ENCODE measurements at places on chromosomes 4 and X.
A peak's percentile ranks its signal among the peaks of the same experiment; 100 is the strongest.

GRCh38 chr4:52195869-52196268 is 144.8 kb downstream of the SPATA18 start:
- no peak for DNase-seq

GRCh38 chrX:31024866-31025265 is 47.0 kb downstream of the FTHL17 start:
- DNase-seq: no peak

GRCh38 chrX:120485315-120485637 is 16.2 kb upstream of the LAMP2 start:
- no peak for DNase-seq

GRCh38 chr4:3017504-3017903 is 54.1 kb downstream of the GRK4 start:
- DNase-seq: no peak

- DNase-seq: no peak
These were observed 40.8 kb downstream of the RHOXF2B start for GRCh38 chrX:120036704-120037103.

DNA sequence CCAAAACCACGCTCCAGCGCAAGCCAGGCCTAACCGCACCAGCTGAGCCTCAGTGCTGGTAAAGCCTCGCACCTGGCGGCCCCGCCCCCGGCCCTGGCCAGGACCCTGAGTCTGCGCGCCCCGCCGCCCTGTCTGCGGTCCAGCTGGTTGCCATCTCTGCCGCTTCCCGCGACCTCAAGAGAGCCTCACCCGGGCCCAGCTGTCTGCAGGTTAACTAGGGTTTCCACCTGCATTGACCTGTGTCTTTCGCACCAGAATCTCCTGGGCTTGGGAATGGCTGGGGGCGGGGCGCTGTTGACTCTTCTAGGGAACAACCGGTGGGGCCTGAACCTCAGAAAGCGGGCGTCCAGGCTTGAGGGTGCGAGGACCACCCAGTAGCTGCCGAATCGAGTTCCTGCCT is 207.7 kb upstream of the PRPS2 start:
- DNase-seq: no peak

DNA sequence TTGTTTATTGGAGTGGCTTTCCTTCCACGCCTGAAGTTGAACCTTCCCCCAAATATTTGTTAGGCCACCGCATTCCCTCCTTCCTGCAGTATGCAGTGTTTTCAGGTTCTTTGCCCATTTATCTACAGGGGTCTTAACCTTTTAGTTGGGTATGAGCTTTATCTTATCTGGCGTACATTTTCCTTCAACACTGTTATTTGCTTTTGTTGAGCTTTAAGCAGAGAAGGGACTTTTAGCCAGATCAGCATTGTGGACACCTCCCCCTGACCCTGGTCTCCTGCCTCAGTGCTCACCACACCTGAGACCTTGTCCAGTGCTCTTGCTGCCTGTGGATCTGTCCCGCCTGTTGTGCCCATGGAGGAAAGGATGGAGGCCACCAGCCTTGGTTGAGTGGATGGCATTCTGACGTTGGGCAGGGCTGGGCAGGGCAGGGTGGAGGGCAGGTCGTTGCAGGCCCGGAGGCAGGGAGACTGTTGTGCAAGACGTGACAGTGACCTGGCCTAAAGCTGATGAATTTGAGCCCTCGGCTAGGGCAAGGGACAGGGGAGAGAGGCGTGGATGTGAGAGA is 998 bp upstream of the DUSP9 start:
- no peak for DNase-seq

- no peak for DNase-seq
These were observed 51.7 kb downstream of the PPARGC1A start for GRCh38 chr4:23838131-23838530.

DNA sequence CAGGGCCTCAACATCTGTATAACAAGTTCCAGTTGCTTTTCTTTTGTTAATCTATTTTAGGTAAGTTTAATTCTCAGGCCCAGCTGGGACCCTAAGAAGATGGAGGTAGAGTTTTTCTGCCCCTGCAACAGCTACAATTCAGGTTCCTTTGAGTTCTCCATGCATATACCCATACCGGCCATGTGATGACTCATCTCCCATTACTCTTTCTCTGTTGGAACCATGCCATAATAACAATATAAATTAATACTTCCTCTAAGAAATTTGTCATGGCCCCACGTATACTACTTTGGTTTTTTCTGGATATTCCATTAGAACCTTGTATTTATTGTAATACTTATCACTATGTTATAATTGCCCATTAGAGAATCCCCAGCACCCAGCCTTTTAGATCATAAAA is 1.3 kb upstream of the INTU start:
- no peak for DNase-seq

DNA sequence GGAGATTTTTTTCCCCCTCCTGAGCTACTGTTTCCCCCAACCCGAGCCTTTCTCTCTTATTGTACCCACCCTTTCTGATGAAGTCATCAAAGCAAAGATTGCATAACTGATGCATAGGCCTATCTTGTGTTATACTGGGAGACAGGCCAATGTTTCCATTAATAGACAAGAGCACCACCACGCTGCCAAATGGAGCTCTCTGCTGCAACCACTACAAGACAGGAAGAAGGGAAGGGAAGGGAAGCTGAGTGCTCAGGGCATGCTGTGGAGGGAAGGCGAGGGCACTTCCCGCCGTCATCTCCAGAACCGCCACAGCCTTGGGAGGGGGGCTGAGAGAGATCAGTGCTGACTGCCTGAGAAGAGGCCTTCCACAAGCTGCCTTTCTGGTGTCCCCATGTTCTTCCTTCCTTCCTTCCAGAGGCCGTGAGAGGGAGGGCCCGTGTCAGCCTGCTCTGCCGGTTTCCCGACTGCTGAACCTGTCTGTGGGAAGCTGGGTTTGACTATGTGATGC is 75.0 kb downstream of the MGST2 start:
- DNase-seq: no peak

GRCh38 chr4:11416767-11417113 is 12.0 kb downstream of the HS3ST1 start:
- no peak for DNase-seq

- no peak for DNase-seq
These were observed 38.6 kb upstream of the SORCS2 start for GRCh38 chr4:7153711-7154110.

GRCh38 chr4:32147446-32148085 is 1427.4 kb downstream of the PCDH7 start:
- no peak for DNase-seq

- DNase-seq: no peak
These were observed 101.5 kb downstream of the KDM6A start for GRCh38 chrX:44974451-44974850.

DNA sequence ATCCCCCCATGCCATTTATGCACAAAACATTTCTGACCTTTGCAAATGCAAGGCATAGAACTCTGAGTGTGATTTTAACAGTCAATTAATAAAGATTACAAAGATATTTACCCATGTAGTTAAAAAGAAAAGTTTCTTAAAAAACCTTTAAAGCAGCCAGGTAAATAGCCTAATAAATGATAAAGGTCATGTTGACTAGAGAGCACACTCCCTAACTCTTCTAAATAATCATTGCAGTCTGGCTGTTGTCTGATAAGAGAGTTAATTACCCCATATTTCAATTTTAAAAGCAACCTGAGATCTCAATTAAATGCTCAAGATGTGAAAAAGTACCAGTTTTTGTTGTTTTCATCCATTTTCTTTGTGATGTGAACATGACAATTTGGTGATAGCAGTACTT is 291.5 kb upstream of the SMIM31 start:
- no peak for DNase-seq

DNA sequence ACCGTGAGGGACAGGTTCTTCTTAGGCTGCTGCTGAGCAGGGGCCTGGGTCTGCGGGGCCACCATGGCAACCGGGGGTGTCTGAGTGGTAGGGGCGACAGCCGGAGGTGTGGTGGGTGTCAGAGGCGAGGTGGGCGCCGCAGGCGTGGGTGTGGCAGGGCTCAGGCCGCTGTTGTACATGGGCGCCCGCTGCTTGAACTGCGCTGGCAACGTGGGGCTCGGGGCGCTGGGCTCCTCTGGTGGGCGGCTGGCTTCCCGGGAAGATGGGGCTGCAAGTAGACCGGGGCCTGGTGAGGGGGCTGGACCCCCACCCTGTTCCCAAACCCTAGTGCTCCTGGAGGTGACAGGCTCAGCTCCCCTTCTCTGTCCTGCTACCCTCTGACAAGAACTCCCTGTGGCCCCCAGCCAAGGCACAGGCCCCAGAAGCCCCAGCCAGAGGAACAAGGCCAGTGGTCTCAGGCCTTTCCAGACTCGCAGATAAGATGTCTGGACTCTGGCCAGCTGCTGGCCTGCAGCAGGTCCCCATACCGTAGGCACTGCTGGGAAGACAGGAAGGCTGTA is 24.8 kb downstream of the NELFA start:
- no peak for DNase-seq

DNA sequence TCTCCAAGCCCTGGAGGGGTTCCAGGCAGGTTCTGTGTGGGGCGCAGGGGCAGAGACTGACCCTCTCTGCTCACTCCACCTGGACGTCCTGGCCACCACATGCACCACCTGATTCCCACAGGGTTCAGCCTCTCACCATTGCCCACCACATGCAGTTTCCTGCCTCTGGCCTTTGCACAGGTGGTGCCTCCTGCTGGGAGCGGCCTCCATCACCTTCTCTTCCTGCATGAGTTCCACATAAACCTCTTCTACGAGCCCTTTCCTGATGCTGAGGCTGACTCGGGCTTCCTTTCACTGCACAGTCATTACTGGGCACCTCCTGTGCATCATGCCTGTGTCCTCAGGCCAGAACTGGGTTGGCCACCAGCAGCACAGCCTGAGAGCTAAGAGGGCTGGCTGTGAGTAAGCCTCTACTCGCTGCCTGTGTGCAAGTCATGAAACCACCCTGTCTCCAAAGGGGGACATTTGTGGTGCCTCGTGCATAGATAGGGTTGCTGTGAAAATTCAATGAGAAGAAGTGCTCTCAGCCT is 19.9 kb downstream of the MAN2B2 start:
- DNase-seq: no peak

DNA sequence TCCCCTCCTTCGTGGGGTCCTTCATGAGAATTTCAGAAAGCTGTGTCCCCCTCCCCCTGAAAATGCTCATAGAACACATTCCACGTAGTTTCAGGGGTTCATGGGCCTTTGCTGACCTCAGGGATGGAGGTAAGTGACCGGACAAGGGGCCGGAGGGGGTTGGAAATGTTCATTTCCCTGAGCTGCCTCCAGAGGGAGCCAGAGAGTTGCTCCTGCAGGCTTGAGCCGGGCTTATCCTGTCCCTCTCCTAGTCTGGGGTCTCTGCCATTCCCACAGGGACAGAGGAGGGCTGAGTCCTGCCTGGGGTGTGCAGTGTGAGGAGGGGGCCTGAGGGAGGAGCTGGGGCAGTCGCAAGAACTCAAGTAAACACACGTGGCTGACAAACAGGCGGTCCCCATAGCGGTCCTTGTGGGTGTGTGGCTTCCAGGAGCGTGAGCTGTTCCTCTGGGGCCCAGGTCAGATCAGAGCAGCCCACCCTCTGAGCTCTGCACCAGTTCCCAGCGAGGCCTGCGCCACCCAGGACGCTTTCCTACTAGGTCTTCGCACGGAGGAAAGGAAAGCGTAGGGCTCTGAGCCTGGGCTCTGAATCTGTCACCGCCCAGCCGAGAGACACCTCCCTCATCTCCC is 62.5 kb downstream of the WFS1 start:
- peak; percentile 57 for DNase-seq

DNA sequence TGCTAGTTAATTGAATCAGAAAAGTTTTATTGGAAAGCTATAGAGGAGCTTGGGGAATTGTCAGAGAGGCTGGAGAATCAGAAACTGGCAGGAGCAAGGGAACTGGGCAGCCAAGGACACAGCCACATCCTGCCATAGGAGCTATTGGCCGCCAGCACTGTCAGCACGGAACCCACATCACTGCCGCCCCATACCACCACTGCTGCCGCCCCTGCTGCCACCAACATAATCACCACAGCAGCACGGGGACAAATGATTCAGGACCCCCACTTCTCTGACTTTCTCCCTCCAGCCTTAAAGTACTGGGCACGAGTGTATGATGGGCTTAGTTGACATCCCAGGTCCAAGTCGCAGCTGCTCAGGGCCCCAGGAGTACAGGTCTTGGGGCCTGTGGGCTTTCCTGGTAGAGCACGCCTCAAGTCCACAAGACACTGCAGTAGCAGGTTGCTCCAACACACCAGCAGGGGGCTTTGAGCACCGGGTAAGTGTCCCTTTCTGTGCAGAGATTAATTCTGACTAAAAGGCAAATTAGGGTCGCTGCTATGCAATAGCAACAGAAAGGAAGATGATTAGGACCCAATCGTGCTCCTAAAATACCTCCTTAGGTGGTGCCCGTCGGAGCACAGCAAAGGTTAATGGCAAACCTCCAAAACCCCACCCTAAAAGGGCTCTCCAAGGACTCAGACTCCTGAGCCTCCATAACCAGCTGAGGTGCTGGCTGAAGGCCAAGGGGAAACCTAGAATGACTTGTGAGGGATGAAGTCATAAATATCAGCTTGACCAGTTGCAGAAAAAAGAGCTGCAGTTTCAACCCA is 6.9 kb downstream of the PJA1 start:
- DNase-seq: peak; percentile 43

- no peak for DNase-seq
These were observed 165.7 kb upstream of the STS start for GRCh38 chrX:6981718-6982406.

DNA sequence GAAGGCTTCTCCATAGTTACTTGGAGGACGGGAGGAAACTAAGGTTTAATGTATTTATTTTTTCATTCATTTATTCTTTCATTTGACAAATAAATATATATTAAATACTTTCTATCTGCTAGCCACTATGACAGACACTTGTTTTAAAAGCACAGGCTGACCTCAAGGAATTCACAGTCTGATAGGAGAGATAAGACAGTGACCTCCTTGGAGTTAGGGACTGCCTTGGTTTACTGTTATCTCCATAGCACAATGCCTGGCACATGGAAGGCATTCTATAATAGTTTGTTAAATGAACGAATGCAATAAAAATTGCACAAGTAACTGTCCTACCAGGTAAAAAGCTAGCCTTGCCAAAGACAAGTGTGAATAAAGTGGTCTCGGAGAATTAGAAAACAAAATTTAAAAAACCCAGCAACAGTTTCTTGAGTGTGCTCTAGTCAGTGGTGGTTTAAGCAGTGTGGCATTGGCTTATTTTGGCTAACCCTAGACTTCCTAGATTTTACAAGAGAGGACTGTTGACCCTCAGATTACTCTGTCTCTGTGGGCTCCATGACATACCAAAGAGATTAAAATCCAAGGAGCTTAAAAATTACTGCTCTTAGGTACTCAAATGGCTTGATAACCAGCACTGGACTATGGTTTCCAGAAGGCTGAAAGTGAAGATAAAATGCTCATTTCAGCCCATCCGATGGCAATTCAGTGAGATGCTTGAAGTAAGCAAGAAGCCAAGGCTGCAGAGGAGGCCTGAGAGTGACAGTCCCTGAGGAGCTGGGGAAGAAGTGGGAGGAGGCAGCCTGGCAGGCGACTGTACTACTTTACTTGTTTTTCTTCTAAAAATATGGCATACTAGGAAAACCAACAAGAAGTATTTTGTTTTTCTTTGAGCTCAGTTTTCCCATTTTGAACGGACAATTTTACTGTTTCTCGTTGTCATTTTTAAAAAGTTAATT is 9.6 kb downstream of the AFP start:
- no peak for DNase-seq

GRCh38 chr4:123877551-123877950 is 481.0 kb downstream of the SPRY1 start:
- DNase-seq: no peak

All from T47D (cell line).